ENCODE measurements at places on chromosomes 5 and 9.

- no peak for DNase-seq
Measured at GRCh38 chr9:112479221-112479620, 7.4 kb upstream of the KIAA1958 start.

- no peak for DNase-seq
Measured at GRCh38 chr5:175797521-175798038, 73.8 kb upstream of the CPLX2 start.

DNA sequence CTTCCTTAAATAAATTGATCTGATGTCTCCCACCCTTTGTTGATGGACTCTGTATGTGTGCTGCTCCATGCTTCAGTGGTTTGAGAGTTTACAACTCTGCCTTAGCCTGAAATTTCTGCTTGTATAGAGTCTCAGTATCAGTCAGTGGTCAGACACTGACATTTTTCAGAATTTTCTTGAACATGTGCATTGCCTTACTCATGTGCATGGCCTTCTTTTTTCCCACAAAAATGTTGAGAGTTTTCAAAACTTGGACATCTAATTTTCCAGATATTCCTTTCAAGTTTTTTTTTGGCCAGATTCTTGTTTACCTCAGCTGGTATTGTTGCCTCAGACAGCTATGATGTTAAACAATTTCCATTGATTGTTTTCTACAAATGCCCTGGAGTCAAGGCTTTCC, 427.1 kb upstream of the CHD1 start:
- DNase-seq = no peak

DNA sequence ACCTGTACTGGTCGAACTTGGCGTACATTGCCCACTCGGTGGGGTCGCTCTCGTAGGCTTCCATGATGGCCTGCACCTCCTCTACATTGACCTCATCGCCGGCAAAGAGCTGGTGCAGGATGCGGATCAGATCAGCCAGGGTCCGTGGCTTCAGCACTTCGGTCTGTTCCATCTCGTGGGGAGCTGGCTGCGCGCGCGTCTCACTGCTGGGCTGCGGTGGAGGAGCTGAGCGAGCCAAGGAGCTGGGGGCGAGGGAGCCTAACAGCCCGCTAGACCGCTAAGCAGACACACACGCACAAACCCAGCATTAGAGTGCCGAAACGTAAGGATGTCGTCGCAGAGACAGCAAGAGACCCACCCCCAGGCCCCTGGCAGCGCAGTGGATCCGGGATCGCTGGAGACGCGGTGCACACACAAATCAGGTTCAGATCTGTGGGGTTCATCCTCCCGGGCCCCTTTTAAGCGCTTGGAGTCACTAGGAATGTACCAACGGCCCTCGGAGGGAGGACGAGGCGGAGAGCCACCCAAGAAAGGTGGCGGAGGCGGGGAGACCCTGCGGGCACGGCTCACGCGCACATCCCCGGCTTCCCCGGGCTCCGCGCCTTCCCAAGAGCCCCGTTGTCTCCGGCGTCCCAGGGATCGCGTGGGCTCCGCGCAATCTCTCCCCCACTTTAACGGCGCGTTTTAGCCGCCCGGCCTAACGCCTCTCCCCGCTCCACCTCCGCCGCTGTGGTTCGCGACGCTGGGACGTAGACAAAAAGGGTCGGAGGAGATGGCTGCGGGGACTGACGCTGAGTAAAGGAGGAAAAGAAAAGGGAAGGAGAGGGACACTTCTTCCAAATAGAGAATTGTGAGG, at the start of gene CDO1:
CDO1 (minus strand) TSS at position 434 of the 856 bp plus-strand sequence; CDS start at position 172, 262 bp downstream.
- peak; percentile 38 for DNase-seq

DNA sequence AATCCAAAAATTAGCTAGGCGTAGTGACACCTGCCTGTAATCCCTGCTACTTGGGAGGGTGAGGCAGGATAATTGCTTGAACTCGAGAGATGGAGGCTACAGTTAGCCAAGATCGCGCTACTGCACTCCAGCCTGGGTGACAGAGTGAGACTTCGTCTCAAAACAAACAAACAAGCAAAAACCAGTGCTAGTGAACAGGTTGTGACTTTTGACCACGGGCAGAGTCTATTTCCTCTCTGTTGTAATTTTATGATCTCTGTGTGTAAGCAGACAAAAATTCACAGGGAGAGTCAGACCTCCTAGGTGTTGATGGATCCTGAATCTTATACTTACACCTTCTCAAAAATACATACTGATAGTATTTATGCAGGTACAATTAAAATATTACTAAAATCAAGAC, 65.8 kb downstream of the SPEF2 start:
- no peak for DNase-seq

DNA sequence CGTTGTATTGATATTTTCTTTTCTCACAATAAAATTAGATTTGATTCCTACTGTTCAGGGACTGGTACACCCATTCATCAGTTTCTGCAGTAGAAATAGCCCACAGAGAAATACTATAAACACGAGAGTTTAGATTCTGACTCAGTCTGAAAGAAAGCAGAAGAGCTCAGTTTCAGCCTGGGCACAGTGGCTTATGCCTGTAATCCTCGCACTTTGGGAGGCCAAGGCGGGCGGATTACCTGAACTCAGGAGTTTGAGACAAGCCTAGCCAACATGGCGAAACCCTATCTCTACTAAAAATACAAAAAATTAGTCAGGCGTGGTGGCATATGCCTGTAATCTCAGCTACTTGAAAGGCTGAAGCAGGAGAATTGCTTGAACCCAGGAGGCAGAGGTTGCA, 8.6 kb downstream of the ITK start:
- peak; percentile 62 for DNase-seq

GRCh38 chr9:116342941-116343340, 189.3 kb downstream of the PAPPA start:
- no peak for DNase-seq

DNA sequence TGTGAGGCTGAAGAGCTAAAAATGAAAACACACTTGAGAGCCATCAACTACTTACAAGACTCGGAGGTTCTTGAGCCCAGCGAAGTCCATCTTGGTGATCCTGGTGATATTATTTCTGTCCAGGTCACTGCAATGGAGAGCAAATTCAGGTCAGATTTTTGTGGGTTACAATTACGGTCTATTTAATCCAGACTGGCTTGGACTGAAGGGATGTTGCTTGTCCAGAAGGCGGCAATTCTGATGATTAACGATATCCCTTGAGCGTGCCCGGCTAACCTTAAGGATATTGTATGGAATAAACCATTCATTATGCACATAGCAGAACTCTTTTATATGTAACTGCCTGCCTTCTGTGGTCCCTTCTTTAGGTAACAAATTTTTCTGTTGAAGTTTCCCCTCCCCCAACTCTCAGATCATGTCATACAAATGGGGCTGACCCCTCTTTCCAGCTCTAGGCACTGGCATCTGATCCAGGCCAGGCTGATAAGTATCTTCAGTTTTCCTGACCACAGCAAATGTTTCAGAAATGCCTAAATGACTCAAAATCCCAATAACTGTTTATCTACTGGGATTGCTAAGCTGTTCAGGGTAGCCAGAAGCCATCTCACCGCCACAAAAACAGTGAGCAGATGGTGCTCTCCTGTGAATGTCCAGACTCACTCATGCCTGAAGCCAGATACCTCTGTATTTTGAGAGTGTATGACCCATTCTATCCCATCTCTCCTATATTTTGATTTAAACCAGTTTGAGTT, 49.4 kb downstream of the SLIT3 start:
- no peak for DNase-seq

- DNase-seq = no peak
Measured at GRCh38 chr5:110751902-110752762, 13.3 kb downstream of the SLC25A46 start.
